Right ventricle myocardium superior (tissue), 1 donor: ENCODE measurements at places on chromosomes 6 and 20.

DNA sequence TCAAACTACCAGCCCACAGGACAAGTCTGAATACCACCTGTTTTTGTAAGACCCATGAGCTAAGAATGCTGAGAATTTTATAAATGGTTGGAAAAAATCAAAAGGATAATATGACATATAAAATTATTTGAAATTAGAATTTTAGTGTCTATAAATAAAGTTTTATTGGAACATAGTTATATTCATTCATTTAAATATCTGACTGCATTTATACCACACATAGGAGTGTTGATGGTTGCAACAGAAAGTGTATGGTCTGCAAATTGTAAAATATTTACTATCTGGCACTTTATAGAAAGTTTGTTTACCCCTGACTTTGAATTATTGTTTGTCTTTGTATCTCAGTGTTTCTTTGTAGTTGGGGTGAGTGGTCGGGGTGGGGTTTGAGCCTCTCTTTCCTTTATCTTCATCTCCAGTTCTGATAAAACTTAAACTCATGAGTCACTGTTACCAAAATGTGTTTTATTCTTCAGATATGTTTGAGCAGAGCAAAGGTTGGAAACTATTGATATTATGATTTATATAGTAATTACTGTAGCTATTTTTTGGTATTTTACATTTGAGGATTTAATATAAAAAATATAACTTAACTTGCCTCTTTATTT is 55.5 kb downstream of the CD2AP start:
- no peak for DNase-seq

- no peak for DNase-seq
These were observed 125.7 kb upstream of the HDAC2 start for GRCh38 chr6:114096561-114097172.

- DNase-seq = no peak
These were observed 144.5 kb downstream of the VEGFA start for GRCh38 chr6:43914272-43915147.

DNA sequence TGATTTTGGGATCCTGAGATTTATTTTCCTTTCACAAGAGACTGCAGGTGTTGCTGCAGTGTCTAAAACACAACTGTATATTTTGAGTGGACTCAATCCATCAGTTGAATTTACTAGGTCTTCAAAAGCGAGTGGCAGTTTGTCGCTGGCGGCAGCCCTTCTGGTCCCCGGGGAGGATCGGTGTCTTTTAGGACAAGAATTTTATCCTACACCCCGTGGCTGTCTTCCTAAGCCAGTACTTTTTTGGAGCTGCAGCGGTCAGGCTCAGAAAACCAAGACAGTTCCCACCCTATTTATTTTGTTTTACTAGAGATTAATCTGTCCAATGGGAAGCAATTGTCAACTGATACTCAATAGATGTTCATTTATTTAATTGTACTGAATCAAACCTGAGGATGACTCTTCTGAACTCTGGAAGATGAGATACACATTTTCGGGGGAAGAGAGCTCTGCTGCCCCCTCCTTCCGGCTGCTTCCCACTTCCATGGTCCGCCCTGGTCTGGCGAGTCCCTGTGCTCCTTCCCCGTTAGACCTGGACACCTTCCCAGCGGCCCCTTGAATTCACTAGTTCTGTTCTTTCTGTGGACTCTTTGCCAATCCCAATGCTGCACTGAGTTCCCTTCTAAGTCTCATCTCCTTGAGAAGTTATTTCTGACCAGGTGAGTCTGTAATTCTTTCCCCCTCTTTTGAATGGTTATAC is 90.6 kb downstream of the ERMARD start:
- no peak for DNase-seq

- no peak for DNase-seq
These were observed 29.7 kb upstream of the ZNF337 start for GRCh38 chr20:25726357-25726756.

DNA sequence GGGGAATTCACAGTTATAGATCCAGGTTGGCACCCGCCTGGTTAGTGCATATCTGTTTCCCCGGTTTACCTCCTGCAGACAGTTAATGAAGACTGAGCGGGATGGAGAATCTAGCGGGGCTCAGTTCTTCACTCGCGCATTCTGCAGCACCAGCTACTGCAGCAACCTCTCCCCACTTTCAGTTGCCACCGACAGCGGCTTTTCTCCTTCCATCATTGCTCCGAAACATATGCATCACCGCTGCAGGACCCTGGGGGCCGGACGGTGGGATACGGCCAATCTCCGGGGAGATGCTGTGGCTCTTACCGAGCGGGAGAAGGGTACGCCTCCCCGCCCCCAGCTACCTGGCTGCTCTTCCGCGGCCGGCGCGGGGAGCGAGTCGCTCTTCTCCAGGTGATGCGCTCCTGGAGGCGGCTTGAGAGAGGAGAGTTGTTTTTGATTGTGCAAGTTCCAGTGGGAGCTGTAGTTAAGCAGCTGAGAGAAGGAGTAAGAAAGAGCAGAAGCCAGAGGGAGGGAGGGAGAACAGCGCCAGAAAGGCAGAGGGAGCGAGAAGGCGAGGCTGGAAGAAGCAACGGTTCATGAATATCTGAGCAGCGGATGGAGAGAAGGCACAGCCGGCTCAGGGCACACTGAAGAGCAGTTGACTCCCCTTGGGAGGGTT is at the start of gene SGK1:
Gene SGK1, minus strand, starts transcription at position 642 of the 661 bp plus-strand sequence. CDS start 652 bp downstream, outside the sequence.
- DNase-seq = peak; percentile 47

GRCh38 chr6:52306972-52307870 is 22.7 kb upstream of the MCM3 start:
- no peak for DNase-seq

- DNase-seq = no peak
These were observed 1444.3 kb upstream of the ADGRB3 start for GRCh38 chr6:67190733-67191132.

DNA sequence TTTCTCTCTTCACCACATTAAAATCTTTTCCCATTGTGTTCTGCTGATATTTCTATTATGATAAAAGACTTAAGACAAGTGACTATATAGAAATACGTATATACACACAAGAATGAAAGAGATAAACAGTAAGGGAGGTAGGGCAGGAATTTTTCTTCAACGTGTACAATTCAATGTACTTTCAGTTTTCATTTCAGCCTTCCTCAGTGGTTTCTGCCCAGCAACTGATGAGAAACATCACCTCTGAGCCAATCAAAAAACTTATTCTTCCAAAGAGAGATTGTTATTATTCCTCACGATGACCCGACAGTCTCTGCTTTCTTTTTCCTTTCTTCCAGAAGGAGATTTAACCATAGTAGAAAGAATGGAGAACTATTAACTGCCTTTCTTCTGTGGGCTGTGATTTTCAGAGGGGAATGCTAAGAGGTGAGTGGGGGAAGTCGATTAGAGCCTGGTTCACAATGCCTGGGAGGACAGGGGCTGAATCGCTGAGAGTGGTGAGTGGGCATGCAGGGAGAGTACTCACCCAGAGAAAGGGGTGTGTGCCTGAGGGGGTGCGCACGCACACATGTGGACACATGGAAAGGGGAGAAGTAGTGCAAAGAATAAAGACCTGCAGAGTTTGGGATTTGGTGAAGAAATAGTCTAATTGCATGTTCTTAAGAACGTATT is at the start of gene BTN3A1:
Gene BTN3A1, plus strand, starts transcription at position 289 of the 672 bp plus-strand sequence. CDS start 3,289 bp downstream, outside the sequence.
- peak; percentile 74 for DNase-seq

DNA sequence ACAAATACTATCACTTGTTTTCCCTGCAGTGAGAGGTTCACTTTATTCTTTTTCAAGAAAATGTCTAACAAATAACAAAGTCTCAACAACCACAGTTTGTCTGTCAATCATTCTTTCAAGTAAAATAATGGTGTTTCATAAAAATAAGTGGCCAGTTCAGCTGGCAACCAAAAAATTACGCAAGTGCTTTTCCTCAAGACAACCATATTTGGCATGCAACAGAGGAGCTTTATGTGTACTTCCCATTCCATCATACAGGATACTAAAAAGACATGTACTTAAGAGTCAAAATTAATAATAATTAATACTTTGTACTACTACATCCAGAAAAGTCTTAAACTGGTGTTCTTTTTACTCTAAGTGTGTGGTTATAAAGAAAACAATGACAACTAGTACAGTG is 34.6 kb downstream of the ATG5 start:
- no peak for DNase-seq

DNA sequence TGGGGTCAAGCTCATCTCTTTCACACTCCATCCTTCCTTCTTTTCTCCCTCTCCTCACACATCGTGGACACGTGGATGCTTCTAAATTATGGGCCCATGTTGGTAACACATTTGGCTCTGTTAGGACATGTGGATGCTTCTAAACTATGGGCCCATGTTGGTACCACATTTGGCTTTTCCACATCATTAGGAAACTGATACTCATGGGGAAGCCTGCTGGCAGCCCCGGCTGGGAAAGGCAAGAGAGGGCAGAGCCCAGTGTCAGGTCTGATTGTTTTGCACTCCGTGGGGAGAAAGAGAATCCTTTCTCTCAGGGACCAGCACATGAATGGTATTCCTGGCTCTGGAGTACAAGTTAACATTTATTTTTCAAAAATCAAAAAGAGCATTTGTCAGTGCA is 4.0 kb upstream of the CST1 start:
- no peak for DNase-seq

GRCh38 chr6:88443554-88443953 is 277.4 kb upstream of the CNR1 start:
- no peak for DNase-seq

GRCh38 chr6:74574794-74575193 is 631.1 kb downstream of the COL12A1 start:
- no peak for DNase-seq

GRCh38 chr20:24676978-24677370 is 207.5 kb downstream of the SYNDIG1 start:
- DNase-seq = no peak

GRCh38 chr6:113539623-113540022 is 317.5 kb upstream of the MARCKS start:
- DNase-seq = no peak

GRCh38 chr20:63432577-63433325 is 39.7 kb downstream of the KCNQ2 start:
- no peak for DNase-seq

DNA sequence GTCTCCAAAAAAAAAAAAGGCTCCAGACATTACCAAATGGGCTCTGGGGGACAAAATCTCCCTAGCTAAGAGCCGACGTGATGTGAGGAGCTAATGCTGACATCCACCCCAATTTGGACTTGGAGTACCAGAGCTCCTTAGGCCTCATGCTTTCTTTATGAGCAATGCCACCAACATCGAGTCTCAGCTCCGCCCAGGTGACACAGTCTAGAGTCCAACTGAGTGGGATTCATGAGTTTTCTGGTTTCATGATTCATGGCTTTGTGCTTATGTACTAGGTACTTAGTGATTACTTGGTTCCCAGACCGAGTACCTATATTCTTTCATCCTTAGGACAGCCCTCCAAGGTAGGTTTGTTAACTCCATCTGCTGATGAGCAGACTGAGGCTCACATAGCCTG is 4.4 kb downstream of the ANKRD60 start:
- no peak for DNase-seq

- no peak for DNase-seq
These were observed 73.4 kb upstream of the NRSN1 start for GRCh38 chr6:24052590-24052961.

DNA sequence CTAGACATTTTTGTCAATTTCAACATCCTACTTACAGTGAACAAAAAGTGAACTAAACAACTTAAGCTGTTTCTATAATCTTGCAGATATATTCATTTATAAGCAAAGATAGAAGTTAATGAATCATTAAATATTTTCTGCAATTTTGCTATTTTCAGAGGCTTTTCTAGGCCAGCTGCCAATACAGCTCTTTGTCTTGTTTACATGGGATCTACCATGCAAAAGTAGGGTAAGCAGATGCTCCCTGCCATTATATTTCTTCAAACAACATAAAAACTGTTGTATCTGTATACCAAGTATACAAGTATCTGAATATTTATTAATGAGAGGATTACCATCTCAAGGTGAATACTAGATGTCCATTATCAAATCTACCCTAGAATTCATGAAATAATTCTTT is 15.4 kb downstream of the PNISR start:
- no peak for DNase-seq

- no peak for DNase-seq
These were observed 303.8 kb upstream of the MAN1A1 start for GRCh38 chr6:119653329-119653728.

DNA sequence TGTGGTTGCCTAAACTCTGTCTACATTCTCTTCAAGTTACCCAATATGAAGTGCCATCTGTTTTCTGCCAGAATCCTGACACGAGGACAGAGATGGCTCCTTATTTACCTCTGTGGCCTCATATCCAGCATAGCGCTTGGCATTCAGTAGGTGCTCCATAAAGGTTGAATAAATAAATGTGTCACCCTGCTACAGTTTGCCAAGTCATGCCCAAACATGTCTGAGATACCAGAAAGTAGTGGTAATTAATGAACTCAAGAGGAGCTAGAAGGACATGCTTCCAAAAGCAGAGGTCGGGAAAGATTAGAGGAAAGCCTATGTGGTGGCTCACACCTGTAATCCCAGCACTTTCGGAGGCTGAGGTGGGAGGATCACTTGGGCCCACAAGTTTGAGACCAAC is 30.9 kb upstream of the E2F3 start:
- DNase-seq = no peak

- DNase-seq = peak; percentile 65
These were observed 2.1 kb upstream of the PERP start for GRCh38 chr6:138109042-138109997.
